ENCODE measurements at places on chromosomes 6 and 20.

DNA sequence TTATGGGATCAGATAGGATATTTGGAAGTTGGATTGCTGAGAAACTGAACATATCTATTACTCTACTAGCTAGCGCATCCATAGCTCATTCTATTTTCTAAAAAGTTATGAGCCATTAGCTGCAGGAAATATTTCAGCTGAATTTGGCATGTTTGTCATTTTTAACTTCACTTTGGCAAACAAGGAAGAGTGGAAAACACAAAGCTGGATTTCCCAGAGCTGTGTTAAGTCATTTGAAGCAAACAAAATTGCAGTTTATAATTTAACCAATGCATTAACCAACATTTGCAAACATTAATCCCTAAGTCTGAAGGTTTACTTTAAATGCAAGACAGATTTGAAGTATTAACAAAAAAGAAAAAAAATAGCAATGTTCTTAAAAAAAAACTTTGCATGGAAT is 1.2 kb downstream of the ALDH8A1 start:
- no peak for DNase-seq

GRCh38 chr6:151723152-151723551 is 84.3 kb upstream of the ESR1 start:
- no peak for DNase-seq

DNA sequence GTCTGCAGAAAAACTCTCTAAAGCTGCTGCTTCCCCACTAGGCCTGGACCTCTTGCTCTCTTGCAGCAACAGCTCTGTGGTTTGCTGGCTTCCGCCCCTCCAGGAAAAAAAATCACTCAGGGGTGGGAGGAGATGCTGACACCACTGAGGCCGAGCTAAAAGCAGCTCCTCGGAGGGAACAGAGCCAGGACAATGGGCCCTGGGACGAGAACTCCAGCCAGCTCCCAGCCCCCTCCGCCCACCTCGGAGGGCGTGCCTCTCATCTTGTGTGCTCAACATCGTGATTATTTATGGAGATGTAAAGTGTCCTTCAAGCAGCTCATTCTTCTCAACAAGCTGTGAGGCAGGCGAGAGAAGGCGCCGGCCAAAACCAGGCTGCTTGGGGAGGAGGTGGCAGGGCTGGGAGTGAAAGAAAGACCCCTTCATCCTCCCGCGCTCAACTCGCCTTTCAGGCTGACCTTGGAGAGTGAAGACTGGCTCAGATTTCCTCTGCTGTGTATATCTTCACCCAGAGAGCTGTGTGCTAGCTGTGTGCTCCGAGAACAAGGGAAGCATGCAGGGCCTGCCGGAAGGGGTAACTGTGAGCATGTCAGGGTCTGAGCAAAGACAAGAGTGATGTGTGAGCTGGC is 53.5 kb upstream of the LRFN2 start:
- DNase-seq = no peak

DNA sequence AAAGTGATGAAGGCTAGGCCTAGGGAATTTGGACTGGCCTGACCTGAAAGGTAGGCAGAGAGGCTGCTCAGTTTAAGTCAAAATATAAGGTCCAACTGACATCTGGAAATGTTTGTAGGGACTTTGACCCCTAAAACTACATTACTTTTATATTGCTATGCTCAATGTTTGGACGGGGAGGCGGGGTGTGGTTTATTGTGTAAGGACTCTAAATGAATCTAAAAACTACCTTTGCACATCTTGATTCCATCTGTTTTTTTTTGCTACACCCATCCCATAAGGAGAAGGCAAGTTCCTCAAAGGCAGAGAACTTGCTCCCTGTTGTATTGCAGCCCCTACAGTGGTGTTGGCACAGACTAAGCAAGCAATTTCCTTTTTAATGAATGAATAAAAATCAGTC is 227.1 kb downstream of the HACE1 start:
- no peak for DNase-seq

DNA sequence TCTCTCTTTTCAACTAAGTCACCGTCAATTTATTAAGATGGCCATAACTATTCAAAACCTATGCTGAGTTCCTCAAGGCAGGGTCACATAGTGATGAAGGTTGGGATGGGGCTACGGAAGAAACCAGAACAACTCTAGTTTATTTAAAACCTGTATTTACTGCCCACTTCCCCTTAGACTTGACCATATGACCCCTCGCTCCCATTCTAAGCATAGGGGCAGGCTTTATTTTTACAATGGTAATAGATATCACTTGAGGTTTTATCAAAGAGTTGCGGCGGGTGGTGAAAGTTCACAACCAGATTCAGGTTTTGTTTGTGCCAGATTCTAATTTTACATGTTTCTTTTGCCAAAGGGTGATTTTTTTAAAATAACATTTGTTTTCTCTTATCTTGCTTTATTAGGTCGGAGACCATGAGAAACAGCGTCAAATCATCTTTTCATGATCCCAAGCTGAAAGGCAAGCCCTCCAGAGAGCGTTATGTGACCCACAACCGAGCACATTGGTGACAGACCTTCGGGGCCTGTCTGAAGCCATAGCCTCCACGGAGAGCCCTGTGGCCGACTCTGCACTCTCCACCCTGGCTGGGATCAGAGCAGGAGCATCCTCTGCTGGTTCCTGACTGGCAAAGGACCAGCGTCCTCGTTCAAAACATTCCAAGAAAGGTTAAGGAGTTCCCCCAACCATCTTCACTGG is 5.5 kb downstream of the EDN1 start:
- DNase-seq = no peak

DNA sequence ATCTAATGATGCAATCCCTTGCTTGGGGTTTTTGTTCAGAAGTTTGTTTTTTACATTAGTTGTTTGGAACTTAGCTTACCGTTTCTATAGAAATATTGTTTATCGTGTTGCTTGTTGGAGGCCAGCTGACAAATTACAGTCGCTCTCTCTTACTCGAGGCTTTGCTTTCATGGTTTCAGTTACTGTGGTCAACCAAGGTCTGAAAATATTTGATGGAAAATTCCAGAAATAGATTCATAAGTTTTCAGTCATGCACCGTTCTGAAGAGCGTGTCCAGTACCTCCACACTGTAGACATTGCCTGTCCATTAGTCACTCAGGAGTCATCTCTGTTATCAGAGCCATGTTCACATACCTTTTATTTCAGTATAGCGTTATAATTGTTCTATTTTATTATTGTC is 47.9 kb downstream of the DEK start:
- DNase-seq = peak; percentile 95

DNA sequence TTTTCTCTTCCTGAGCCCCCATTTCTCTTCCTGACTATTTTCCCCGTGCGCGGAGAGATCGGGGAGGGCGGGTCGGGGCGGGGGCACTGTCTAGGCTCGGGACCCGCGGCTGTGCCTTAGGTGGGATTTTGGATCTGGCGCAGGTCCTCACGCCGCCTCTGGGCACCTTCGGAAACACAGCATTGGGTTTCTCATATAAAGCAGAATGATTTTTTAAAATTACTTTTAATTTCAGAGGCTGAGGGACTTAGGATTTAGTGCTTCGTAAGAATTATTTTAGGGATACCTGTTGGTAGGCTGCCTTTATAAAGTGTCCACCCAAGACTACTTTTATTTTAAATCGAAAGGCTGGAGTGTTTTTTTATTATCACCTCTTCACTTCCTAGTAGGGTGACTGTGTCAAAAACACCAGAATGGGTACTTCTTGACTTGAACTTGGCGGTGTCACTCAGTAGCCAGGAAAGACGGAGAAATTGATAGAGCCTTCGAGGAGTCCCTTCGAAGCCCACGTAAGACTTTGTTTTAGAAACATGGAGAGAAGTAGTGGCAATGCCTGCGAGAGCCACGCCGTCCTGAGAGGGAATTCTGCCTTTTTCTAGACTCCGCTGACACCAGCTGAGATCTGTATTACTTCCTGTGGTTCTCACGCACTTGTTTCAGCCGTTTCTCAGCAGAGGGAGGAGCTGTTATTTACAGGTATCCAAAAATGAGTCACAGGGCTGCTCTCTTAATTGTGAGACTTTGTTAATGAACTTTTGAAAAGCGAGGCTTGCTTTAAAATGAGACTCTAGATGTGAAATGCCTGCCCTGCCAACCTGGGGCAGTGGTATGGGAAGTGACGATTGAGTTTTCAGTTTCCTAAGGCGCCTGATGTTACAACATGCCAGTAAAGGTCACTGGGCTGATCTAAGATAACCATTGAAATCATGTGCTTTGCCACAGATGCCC is 667 bp downstream of the STX11 start:
- no peak for DNase-seq

DNA sequence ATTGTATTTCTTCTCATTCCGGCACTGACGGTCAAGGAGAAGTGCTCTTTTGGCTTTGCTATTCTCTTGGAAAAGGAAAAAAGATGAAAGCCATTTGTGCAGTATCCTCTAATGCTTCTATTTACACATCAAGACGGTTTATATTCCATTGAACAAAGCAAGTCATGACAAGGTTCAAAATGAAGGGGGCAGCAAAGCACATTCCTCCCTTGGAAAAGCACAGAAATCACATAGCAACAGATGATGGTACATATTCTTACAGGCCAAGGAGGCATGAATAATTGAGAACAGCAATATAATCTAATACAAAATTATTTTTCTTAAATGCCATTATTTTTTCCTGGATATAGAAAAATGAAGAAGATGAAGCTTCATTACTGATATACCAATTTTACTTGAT is 508.2 kb upstream of the JAG1 start:
- no peak for DNase-seq

- DNase-seq = no peak
Observed at GRCh38 chr6:53335224-53335994, 13.3 kb downstream of the ELOVL5 start.

DNA sequence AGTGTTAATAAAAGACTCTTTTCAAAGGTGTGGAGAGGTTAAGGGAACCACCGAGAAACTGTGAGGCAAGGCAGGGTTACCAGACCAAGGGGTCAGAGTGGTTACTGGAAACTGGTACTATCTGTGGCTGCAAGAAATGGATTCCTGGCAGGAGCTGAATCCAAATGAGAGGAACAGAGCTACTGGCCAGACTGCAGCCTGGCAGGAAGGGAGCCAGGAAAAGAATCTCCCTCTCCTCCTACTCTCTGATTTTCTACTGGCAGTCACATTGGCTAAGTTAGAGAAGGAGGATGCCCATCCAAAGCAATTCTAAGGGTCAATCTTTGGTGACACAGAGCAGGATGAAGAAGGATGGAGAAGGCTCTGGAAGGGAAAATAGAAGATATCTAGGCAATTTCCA is 211.5 kb downstream of the GRM1 start:
- DNase-seq = no peak

GRCh38 chr6:346386-347030 is 45.0 kb upstream of the IRF4 start:
- no peak for DNase-seq

- DNase-seq = no peak
Observed at GRCh38 chr20:47727170-47727880, 58.0 kb downstream of the SULF2 start.

DNA sequence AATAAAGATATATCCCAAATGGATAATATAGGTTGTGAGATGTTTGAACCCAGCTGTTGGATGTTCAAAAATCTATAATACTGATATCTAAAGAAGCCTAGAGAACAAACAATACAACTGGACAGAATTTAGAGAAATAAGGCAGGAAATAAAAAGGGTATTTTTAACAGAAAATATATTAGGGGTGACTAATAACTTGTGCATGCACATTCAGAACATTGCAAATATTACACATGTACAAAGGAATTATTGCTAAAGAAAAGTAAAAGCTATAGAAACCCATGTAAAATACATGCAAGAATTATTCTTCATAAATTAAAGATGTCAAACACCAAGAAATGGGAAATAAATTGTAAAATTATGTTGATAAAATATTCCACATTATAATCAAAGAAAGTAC is 32.7 kb upstream of the HCRTR2 start:
- no peak for DNase-seq

GRCh38 chr6:25215881-25216280 is 63.3 kb upstream of the CARMIL1 start:
- DNase-seq = no peak

GRCh38 chr20:39048000-39048696 is 86.0 kb downstream of the DHX35 start:
- peak; percentile 50 for DNase-seq

DNA sequence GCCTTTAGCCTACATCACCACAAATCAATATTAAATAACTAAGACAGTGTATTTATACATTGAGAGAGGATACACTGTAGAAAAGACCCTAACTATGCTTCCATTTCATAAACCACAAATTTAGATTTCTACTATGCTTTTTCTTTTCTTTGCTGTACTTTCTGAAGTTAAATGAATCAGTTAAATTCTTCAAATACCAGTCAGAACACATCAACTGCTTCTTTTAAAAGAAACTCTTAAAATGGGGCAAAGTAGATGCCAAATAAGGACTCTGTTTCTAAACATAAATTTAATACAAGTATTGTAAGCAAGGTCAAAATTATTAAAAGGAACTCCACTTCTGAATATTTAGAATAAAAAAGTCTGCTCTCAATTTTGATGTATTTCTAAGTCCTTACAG is 76.9 kb downstream of the GMDS start:
- DNase-seq = no peak

GRCh38 chr6:30530014-30530413 is 26.3 kb downstream of the GNL1 start:
- DNase-seq = no peak

GRCh38 chr20:57596998-57597939 is 23.0 kb downstream of the ZBP1 start:
- peak; percentile 35 for DNase-seq

- no peak for DNase-seq
Observed at GRCh38 chr20:31568041-31568731, 36.9 kb upstream of the ID1 start.

DNA sequence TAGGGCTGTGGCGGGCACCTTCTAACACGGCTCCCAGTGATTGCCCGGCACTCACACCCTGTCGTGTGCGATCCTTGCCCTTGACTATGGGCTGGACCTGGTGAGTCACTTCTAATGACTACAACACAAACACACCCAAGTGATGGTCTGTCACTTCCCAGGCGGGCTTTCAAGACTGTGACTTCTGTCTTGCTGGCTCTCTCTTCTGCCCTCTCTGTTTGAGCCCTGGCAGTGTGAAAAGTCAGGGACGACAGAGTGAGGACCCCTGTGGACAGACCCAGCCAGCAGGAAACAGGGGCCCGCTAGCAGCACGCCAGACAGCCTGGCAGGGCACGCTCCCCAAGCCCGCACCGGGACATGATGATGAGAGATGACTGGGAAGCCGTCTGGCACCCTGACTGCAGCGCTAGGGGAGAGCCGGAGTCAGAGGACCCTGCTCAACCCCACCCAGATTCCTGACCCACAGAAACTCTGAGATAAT is 43.0 kb downstream of the KIF16B start:
- peak; percentile 54 for DNase-seq

- no peak for DNase-seq
Observed at GRCh38 chr6:20319520-20320357, 81.9 kb upstream of the E2F3 start.

- DNase-seq = no peak
Observed at GRCh38 chr20:48558906-48559305, 268.9 kb downstream of the PREX1 start.

GRCh38 chr6:139146317-139146726 is 11.4 kb downstream of the HECA start:
- DNase-seq = no peak

- no peak for DNase-seq
Observed at GRCh38 chr20:18729231-18729825, 84.3 kb upstream of the SCP2D1 start.

- no peak for DNase-seq
Observed at GRCh38 chr6:113774127-113774825, 82.9 kb upstream of the MARCKS start.

- DNase-seq = no peak
Observed at GRCh38 chr6:42359021-42359420, 92.7 kb downstream of the TRERF1 start.
